ENCODE measurements at places on chromosomes 2 and 18.

- DNase-seq, result no peak
Observed at GRCh38 chr2:182980115-182980514, 58.1 kb downstream of the NCKAP1 start.

- DNase-seq, result no peak
Observed at GRCh38 chr2:235810252-235810651, 316.4 kb downstream of the AGAP1 start.

DNA sequence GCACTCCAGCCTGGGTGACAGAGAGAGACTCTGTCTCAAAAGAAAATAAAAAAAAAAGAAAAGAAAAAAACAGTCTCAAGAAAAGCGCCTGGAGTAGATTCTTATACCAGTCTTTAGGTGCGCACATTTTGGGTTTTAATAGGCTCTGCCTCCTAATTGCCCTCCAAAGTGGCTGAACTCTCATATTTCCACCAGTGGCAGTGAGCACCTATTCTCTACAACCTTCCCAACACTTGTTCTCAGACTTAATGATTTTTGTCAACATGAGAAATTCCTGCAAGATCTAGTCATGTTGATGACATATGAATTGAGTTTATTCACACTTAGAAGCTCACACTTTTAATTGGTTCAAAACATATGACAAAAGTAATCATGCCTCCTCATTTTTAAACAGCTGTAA, 39.0 kb downstream of the PLB1 start:
- no peak for DNase-seq

- no peak for DNase-seq
Observed at GRCh38 chr2:99488539-99489062, 1.2 kb downstream of the REV1 start.

DNA sequence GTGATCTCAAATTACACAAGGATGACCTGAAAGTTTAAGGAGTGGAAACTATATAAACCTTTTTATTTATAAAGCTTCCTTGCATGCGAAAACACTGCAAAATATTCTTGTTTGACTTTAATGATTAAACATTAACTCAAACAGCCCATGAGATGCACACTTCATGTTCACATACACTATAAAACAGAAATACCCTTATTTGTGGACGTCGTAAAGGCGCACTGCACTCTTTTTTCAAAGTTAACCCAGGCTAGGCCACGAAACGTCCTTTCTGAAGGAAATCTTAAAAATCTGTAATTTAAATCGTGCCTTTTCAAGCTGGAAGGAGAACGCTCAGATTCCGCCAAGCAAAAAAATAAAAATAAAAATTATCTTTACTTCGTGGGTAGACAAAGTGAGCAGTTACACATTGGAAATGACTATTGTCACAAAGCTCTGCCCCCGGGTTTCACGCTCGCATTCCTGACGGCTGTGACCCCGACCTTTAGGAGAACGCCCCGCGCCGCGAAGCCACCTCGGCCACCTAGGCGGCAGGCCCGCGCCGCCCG, 728 bp downstream of the FAM168B start:
- DNase-seq, result no peak

DNA sequence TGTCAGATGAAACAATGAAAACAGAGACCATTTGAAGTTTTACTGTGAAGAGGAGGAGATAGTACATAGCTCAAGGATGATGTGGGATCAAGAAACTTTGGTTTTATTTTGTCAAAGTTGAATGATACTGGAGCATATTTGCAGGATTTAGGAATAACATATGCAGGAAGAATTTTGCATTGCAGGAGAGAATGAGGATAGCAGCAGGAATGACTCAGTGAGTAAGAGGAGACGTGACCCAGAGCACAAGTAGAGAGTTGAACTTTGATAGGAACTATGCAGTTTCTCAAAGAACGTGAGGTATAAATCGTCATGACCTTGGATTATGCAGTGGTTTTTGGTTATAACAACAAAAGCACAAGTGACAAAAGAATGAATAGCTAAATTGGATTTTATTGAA, 47.7 kb downstream of the MAPRE2 start:
- no peak for DNase-seq

- no peak for DNase-seq
Observed at GRCh38 chr18:74217476-74218143, 69.3 kb downstream of the TIMM21 start.

- DNase-seq, result no peak
Observed at GRCh38 chr2:207635468-207636200, 10.4 kb upstream of the METTL21A start.

DNA sequence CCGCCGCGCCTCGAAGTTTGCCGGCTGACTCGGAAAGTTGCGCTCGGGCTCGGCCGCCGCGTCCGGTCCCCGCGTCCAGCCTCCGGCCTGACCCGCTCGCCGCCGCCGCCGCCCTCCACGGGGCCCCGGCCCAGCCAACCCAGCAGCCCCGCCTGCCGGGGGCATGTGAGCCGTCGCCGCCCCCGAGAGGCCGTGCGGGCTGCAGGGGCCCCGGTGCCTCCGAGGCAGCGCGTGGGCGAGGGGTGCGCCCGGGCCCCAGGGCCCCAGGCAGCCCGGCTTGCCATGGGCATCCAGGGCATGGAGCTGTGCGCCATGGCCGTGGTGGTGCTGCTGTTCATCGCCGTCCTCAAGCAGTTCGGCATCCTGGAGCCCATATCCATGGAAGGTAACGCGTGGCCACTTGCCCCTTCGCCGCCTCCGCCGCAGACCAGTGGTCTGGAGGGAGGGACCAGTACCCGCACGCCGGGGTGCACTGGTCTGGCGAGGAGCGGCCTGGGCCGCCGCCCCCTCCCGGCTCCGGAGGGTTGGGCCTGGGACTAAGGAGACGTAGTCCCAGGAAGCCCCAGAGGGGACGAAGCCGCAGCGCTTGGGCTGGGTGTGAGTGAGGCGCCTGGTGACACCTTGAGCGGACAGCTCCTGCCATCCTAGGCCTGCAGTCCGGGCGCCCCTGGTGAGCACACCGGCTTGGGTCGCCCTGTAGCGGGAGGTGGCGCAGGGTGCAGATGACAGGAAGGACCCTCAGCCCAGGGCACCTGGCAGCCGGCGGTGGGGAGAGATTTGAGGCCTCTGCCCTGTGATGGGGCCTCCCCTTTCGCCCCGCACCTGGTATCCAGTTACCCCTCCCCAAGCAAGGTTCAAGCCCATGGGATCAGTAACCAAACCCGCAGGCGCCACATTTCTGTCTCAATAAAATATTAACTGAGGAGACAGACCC, 49.9 kb downstream of the KCNIP3 start:
- peak; percentile 57 for DNase-seq

DNA sequence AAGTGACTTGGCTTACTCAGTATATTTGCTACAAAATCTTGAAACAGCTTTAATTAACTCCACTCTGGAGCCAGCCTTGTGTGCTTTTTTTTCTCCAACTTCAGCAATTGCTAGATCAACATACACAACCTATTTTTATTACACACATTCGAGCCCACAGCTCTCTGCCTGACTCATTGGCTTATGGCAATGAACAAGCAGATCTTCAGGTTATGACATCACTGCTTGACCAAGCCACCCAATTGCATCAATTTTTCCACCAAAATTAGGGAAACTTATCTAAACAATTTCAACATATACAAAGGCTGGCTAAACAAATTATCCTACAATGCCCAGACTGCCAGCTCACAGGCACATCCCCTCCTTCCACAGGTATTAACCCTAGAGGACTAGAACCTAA, 39.6 kb upstream of the PDK1 start:
- no peak for DNase-seq

DNA sequence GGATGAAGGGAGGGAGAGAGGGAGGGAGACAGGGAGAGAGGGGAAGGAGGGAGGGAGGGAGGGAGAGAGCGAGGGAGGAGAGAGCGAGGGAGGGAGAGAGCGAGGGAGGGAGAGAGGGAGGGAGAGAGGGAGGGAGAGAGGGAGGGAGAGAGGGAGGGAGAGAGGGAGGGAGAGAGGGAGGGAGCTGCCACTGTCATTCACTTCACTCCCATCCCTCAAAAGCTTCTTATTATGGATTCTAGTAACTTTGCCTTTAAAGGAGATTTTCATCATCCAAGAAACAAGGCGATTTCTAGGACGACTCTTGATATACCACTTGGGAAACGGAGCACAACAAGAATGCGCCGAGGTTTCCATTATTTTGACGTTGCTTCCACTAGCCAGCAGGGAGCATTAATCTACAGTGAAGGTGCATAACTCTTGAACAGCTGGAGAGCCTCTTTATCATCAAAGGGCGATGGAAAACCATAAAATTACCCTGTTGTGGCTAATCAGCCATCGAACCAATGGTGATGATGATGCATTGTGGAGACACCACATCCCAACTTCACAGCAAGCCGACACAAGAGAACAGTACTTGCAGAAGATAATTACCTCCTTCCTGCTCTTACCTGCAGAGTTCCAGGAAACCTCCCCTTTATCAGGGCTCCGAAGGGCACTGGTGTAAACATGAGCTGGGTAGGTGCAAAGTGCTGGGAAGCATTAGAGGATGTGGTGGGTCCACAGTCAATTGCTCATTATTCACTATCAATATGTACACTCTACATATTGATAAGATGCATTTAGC, 130.5 kb downstream of the EIPR1 start:
- DNase-seq, result no peak

DNA sequence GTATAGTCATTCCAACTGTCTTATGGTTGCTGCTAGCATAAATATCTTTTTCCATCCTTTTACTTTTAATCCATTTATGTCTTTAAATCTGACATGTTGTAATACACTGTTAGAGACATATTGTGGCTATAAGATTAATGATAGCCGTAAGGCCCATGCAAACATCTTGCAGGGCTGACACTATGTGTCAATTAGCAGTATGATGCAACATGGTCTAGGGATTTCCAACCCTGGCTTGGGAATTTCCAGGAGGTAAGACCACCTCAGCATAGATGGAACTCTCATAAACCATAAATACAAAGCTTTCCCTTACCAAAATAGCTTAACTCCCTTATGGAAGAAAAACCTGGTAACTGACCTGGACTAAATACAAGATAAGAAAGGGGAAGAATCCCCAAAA, 16.5 kb downstream of the SCLY start:
- DNase-seq, result no peak

GRCh38 chr2:129728035-129728972, 251.2 kb upstream of the RAB6C start:
- DNase-seq, result no peak

GRCh38 chr2:117470311-117471095, 344.0 kb upstream of the DDX18 start:
- DNase-seq, result no peak

DNA sequence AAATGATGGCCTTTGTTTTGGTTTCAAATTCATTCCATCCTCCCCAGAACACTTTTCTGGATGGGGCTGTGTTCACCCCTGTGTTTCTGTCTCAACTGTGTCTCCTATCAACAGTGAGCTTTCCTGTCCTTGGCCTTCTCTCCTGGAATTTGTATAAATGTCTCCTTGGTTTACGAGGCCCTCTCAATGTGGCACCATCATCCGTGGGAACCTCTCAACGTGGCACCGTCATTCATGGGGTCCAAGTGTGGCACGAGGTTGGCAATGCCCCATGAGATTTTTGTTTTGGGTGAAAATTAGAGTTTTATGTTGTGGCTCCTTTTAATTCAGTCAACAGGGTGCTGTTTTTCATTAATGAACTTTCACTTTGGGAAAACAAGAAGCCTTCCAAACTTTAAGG, 280.7 kb upstream of the SALL3 start:
- DNase-seq, result no peak

- DNase-seq, result no peak
Observed at GRCh38 chr18:66211749-66212148, 392.1 kb downstream of the CDH19 start.

- peak; percentile 42 for DNase-seq
Observed at GRCh38 chr2:85774126-85774978, 20.6 kb downstream of the ATOH8 start.

DNA sequence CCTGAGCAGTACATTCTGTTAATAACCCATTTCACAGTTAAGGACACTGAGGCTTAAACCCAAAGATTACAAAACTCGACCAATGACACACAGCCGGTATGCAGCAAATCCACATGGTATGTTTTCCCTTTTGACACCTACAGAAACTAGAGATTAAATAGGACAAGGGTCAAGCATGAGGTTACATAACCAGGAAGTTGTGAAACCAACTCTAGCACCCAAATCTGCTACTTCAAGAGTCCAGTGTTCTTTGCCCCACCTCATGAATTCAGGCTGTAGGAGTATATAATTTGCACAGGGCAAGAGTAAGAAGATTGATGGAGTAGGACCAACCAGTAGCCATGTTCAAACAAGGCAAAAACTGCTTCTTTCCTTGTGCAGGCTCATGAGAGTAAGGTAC, 249.8 kb downstream of the BCL11A start:
- no peak for DNase-seq

- no peak for DNase-seq
Observed at GRCh38 chr2:147495734-147496133, 349.1 kb upstream of the ACVR2A start.

- DNase-seq, result no peak
Observed at GRCh38 chr18:1350931-1351450, 446.3 kb downstream of the ADCYAP1 start.

DNA sequence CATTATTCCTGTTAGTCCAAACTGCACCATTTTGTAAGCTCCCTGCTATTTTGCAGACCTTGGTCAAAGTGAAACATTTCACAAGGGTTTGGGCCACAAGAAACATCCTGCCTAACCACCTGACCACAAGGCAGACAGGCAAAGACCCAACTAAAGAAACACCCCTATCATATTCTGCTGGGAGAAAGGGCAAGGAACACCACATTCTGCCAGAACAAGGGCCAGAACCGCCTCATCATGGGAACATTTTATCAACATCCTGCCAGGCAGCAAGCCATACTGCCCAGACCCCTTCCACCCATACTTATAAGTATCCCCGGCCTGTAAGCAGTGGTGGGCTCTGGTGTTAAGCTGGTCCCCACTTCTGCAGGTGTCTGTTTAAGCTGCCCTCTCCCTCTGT, 12.0 kb upstream of the RAB31 start:
- DNase-seq, result no peak

DNA sequence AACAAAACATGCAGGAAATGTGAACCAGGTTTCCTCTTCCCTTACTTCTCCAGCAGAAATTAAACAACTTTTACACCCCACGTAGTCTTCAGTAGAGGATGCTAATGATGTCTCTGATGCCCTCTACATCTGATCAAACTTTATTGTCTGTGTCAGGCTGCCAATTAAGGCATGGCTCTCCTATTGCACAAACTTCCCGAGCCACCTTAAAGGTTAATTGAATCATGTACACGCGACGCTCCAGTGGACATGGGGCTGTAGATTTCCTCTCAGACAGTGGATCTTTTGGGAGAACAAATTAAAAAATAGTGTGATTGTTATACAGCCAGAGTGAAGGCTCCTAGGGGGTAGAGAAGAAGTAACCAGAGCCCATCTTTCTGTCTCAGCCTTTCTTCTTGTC, 301.6 kb downstream of the SMAD2 start:
- DNase-seq, result no peak

GRCh38 chr18:7879717-7880116, 312.6 kb downstream of the PTPRM start:
- DNase-seq, result no peak

DNA sequence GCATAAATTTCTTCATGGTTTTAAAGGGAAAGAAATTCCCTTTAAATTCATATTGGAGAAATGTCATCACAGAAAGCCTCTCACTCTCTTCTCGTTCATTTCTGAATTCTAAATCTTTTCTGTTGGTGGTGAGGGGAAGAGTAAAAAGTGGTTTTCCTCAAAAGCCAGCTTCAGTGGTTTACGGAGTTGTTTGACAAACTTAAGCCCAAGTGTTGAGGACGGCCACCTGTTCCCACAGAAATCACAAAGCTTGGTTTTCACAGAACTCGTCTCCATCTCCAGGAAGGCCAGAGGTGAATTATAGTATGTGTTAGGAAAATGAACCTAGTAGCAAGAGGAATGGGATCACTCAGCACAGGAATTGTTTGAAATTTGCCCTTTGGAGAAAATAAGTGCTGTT, 316.2 kb downstream of the PDE11A start:
- no peak for DNase-seq

- DNase-seq, result no peak
Observed at GRCh38 chr2:58803192-58803591, 562.1 kb upstream of the FANCL start.

All from Right ventricle myocardium superior (tissue), 1 donor.